Activated T-cell treated with anti-CD3 and anti-CD28 coated beads for 48 hours (primary cell): ENCODE measurements at places on chromosomes 4 and X.

DNA sequence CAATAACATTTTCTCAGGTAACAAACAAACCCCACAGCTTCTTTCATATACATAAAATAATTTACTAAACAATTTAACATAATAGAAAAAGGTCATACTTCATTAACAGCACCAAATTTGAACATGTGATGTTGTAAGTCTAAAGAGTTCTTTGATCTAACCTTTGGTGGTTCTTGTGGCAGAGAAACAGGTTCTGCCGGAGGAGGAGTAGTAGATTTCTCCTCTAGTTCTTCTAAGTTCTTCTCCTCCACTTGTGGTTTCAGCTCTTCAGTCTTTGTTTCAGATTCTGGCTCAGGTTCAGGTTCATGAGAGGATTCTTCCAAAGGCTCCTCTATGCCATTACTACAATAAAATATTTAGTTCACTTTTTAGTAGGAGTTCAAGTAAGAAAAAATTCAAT is 18.3 kb downstream of the G3BP2 start:
- DNase-seq: no peak

DNA sequence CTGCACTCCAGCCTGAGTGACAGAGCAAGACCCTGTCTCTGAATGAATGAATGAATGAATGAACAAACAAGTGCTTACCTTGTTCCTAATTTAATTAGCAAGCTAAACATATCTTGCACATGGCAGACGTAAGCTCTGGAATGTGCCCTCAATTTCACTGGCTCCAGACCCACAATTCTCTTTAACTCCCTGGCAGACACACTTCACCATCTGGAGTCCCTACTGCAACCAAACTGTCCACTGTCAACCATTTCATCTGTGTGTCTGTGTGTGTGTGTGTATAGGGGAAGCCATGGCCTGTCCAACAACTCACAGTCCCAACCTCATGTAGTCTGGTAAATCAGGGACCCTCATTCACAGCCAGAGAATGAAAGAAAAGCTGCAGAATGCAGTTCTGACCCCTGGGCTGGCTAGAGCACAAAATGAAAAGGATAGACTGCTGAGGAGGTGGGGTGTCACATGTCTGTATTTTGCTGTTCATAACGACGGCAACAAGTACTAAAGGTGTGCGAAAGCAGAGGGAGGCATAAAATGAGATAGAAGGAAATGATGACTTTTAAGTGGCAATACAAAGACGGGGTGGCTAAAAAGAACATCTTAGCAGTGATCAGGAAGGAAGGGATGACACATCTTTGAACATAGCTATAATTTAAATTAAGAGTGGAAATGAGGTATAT is 114.1 kb downstream of the TSPAN5 start:
- no peak for DNase-seq

- no peak for DNase-seq
Observed at GRCh38 chr4:89212666-89213381, 94.8 kb downstream of the GPRIN3 start.

DNA sequence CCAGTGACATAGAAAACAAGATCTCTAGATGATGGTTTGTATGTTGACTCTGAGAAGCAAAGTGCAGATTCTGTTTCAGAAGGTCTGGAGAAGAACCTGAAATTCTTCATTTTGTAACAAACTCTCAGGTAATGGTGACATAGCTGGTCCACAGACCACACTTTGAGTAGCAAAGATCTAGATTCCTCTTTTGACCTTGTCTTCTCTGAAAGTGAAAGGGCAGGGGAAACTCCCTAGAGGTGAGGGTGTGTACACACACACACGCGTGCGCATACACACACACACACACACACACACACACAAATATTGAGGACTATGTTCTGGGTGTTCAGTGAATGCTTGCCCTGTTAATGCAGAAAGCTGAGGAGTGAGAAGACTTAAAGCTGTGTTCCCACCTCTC is 110.1 kb downstream of the NHSL2 start:
- no peak for DNase-seq

- DNase-seq: no peak
Observed at GRCh38 chr4:138521809-138522208, 279.7 kb upstream of the SLC7A11 start.

- DNase-seq: no peak
Observed at GRCh38 chr4:142493255-142494110, 352.6 kb downstream of the INPP4B start.

DNA sequence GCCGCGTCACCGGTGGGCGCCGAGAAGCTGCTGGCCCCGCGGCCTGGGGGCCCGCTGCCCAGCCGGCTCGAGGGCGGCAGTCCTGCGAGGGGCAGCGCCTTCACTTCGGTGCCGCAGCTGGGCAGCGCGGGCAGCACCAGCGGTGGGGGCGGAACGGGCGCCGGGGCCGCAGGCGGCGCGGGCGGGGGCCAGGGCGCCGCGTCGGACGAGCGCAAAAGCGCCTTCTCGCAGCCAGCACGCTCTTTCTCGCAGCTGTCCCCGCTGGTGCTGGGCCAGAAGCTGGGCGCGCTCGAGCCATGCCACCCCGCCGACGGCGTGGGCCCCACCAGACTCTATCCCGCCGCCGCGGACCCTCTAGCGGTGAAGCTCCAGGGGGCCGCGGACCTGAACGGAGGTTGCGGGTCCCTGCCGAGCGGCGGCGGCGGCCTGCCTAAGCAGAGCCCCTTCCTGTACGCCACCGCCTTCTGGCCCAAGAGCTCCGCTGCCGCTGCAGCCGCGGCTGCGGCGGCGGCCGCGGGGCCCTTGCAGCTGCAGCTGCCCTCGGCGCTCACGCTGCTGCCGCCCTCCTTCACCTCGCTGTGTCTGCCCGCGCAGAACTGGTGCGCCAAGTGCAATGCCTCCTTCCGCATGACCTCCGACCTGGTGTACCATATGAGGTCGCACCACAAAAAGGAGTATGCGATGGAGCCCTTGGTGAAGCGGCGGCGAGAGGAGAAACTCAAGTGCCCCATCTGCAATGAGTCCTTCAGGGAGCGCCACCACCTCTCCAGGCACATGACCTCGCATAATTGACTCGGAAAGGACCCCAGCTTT is 5.6 kb downstream of the PRDM8 start:
- DNase-seq: no peak

GRCh38 chr4:152156442-152156841 is 379.4 kb downstream of the FBXW7 start:
- DNase-seq: no peak

GRCh38 chr4:145279122-145279960 is 99.0 kb upstream of the OTUD4 start:
- no peak for DNase-seq

DNA sequence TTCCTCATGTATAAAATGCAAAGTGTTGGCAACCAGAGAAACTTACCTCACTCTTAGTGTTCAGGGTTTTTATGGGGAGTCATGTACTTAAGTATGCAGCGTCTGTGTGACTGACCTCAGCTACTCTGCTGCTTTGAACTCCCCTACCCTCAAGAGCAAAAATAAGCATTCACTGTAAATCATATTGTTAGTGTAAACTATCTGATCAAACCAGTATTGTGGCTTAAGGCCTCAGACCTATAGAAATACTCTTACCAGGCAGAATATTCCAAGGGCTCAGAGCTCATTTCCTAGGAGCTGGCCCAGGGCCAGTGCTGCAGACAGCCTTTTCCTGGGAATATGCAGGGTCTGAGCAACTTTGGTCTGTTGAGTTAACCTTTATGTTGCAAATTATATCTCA is 453.1 kb downstream of the CCSER1 start:
- no peak for DNase-seq

GRCh38 chr4:68183417-68183816 is 53.7 kb upstream of the TMPRSS11F start:
- DNase-seq: no peak

- no peak for DNase-seq
Observed at GRCh38 chr4:125719987-125720386, 405.2 kb downstream of the FAT4 start.

GRCh38 chrX:50707955-50708699 is 105.9 kb downstream of the SHROOM4 start:
- no peak for DNase-seq

GRCh38 chr4:13957871-13958270 is 330.3 kb upstream of the BOD1L1 start:
- DNase-seq: no peak

DNA sequence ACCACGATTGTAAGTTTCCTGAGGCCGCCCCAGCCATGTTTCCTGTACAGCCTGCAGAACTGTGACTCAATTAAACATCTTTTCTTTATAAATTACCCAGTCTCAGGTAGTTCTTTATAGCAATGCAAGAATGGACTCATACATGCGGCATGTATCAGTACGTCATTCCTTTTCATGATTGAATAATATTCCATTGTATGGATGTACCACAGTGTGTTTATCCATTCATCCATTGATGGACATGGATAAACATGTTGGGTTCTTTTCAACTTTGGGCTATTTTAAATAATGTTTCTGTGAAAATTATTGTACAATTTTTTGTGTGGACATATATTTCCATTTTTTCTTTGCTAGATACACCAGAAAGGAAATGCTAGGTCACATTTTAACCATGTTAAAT is 99.2 kb upstream of the IGSF1 start:
- DNase-seq: no peak

DNA sequence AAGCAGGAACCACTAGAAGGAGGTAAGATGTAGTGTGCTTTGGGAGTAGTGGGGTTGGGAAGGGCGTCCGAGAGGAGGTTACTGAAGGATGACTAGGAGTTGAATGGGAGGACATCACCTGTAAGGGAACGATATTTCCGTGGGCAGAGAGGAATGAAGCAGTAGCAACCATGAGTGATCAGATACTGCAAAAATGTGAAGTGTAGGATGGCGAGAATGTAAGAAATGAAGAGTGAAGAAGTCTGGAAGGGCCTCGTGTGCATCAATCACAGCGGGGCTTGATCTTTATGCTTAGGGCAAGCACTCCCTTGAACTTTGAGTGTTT is 594 bp downstream of the MSMO1 start:
- DNase-seq: no peak

GRCh38 chr4:42655921-42656678 is 805 bp downstream of the ATP8A1 start:
- no peak for DNase-seq

DNA sequence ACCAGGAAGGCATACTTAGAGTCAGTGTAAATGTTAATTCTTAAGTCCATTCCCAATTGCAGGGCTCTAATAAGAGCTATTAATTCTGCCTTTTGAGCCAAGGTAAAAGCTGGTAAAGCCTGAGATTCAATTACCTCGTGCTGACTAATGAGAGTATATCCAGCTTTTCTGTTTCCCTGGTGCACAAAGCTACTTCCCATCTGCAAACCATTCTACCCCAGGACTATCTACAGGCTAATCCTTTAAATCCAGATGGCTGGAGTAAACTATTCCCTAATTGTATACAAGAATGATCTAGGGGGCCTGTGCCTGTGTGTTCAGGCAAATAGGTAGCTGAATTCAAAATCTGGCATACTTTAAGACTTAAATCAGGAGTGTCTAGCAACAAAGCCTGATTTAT is 365.0 kb downstream of the GPM6A start:
- no peak for DNase-seq

DNA sequence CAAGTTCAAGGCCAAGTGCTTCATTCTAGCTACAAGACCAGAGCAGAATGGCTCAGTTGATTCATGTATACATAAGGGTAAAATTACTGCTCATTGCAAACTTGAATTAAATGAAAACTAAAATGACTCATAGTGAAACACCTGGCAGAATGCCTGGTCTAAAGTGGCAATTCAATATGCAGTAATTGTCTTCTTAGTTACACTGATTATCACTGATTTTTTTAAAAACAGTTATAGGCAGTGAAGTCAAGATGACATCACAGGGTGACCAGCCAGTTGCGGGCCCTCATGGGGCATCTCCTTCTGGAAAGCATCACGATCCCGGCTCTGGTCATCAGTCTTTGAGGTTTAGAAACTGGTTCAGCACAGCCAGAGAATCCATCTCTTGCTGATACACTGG is 154.2 kb downstream of the RAB28 start:
- DNase-seq: no peak

GRCh38 chrX:70554081-70554480 is 109.4 kb downstream of the DLG3 start:
- no peak for DNase-seq

- no peak for DNase-seq
Observed at GRCh38 chrX:103248553-103248952, 6.4 kb downstream of the TCEAL8 start.

- no peak for DNase-seq
Observed at GRCh38 chrX:153956044-153956907, 11.8 kb upstream of the RENBP start.

- no peak for DNase-seq
Observed at GRCh38 chrX:21487832-21488231, 113.6 kb downstream of the CNKSR2 start.

GRCh38 chr4:147123146-147123545 is 177.5 kb upstream of the TTC29 start:
- DNase-seq: no peak

DNA sequence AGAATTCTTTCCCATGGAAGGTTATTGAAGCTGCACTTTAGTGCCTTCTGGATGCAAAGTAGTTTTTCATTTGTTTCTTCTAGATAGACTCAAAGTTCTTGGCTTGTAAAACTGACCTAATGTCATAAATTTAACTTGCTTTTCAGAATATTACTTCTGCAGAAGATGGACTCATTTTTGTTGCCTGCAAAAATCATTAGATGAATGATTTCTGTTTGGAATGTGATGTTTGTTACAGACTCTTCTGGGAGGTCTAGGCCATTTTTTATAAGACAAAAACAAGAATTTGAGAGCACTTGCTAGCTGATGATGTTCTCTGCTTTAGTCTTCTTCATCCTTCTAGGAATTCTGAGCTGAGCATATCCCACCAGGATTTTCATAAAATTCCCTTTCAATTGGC is 308.6 kb upstream of the GIMD1 start:
- DNase-seq: no peak

- no peak for DNase-seq
Observed at GRCh38 chr4:145341381-145341780, 140.3 kb upstream of the SMAD1 start.

DNA sequence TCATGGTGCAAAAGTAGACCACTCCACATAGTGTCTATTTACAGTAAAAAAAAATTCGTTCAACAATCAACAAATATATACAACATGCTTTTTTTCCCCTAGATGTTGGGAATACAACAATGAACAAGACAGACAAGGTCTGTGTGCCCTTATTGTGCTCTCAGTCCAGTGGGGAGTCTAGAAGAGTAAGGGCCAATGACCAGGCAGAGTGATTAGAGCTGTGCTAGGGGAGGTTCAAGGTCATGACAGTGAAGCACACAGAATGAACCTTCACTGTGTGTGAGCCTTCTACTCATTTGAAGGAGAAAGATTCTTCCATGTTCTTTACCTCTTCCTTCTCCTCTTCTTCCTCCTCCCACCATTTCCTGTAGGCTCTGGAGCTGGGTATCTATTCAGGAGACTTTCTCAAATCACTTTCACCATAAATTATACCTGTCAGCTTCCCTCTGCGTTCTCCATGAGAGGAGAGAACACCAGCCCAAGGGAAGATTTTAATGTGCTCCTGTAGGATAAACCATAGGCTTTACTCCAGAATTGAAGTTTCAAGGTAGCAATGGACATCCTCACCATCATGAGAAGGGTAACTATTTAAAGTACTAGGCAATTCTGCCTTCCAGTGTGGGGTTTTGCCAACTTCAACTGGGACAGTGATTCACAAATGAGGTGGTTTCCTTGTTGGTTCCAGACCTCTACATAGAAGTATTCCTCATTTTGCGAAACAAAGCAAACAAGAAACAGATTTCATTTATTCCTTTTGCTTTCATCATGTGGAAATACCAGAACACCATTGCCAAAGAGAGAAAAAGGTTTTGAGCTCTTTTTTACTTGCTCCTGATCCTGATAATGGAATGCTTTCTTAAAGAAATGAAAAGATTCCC is 246.9 kb upstream of the GPC4 start:
- DNase-seq: no peak
